ENCODE measurements at places on chromosomes 5 and 9.

DNA sequence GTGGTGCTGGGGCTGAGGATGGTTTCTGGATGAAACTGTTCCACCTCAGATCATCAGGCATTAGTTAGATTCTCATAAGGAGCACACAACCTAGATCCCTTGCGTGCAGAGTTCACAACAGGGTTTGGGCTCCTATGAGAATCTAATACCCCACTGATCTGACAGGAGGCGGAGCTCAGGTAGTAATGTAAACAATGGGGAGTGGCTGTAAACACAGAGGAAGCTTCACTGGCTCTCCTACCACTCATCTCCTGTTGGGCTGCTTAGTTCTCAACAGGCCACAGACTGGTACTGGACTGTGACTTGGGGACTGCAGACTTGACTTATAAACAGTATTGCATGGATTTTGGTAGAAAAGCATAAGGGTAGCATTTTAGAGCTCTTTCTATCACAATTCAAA, 870.7 kb upstream of the CDH10 start:
- no peaks in the 10 kb centered on the region for H3K36me3 ChIP-seq
- no peaks in the 10 kb centered on the region for H3K27me3 ChIP-seq
- H3K4me3 ChIP-seq: no peak overlapping the region
- H3K4me1 ChIP-seq: no peaks in the 10 kb centered on the region
- no peak for DNase-seq

DNA sequence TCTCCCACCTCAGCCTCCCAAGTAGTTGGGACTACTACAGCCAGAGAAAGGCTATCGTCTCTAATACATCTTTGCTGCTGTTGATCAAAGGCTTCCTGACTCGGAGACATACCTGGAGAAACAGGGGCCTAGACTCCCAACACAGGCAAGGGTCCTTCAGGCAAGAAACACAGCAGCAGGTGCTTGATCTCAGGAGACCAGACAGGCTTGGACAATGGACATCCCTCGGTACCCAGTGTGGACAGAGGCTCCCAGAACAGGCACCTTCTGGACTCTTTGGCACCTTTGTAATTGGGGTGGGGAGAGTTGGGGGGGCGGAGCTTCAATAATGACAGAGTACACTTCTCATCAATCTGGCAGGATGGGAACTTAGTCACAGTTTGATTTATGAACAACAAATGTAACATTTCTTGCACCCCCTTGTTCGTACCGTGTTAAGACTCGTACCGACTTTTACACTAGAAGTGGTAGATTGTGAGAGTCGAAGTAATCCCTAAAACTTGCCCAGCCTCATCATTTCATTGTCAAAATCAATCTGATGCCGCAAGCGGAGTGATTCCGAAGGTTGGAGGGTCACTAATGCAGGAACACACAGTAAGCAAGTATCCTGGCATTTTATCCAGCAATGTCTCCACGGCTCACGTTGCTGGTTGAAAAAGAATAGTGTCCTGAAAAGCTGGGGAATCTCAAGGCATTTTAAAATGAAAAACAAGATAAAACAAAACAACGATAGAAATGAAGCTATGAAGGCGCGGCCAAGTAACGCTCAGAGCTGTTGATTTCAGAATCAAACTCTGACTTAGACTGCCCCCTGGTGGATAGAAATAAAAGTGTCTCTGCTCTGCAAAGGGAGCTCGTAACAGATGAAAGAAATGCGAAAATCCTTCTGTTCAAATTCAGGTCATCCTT, 46.4 kb upstream of the STK32A start:
- no peak overlapping the region for H3K27ac ChIP-seq
- H3K27me3 ChIP-seq: no peaks in the 10 kb centered on the region
- no peak for DNase-seq
- H3K4me1 ChIP-seq: peaks cover 5% of the 10 kb centered on the region

DNA sequence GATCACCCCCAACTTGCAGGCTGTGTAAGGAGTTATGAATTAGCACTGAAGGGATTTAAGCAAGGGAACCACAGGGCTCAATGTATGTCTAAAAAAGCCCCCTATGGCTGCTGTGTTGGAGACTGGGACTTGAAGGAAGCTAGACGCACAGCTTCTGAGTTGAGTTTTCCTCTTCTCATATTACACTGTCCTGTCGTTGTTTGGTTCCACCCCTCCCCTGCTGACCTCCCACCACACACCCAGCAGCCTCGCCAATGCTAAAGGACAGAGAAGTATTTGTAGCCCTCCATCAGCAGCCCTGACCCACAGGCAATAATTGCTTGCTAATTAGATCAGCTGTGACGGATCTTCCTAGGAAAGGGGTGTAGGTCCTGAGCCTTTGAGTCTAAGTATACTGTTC, 15.1 kb upstream of the CARTPT start:
- H3K4me1 ChIP-seq: no peaks in the 10 kb centered on the region
- H3K27me3 ChIP-seq: no peaks in the 10 kb centered on the region
- H3K36me3 ChIP-seq: no peaks in the 10 kb centered on the region
- no peak overlapping the region for H3K4me3 ChIP-seq
- no peak overlapping the region for H3K27ac ChIP-seq
- DNase-seq: no peak

DNA sequence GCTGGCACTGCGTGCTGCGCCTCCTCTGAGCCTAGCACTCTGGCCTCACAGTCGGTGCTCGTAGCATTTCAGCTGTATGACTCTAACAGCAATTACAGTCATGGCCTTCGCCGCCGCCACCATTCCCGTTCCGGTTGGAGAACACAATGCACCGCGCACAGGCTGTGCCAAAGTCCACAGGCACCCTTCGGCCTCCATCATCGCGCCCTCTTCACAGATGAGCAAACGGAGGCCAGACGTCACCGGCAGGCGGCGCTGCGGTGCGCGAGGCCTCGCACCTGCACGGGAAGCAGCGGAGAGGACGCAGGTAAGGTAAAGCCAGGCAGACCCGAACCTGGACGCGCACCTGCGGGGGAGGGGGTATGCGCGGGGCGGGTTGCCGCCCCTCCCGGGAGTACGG, 128.9 kb downstream of the BARX1 start:
- H3K27ac ChIP-seq: no peak overlapping the region
- H3K4me3 ChIP-seq: no peak overlapping the region
- no peaks in the 10 kb centered on the region for H3K36me3 ChIP-seq
- peak; percentile 81 for DNase-seq
- H3K27me3 ChIP-seq: peaks cover 31% of the 10 kb centered on the region

GRCh38 chr5:134957920-134958608, 9.6 kb upstream of the CATSPER3 start:
- H3K4me3 ChIP-seq: no peak overlapping the region
- H3K27ac ChIP-seq: no peak overlapping the region
- peaks cover 51% of the 10 kb centered on the region for H3K36me3 ChIP-seq
- no peak for DNase-seq
- no peaks in the 10 kb centered on the region for H3K27me3 ChIP-seq

DNA sequence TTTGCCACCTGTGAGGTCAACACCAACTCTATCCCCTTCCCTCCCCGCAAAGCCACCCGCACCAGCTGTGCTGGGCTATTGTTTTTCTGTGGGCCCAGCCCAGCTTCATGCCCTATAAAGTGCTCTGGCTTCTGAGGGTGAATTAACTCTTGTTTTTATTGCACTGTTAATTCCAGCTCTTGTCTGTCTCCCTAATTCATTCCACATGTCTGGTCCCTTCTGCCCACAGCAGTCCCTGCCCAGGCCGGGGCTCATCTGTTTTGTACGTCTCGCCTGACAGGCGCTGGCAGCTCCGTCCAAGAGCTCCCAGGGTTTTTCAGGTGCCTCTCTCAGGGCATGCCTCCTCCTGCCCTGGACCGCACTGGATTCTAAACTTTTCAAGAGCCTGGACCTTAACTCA, 118.9 kb downstream of the PDZD2 start:
- DNase-seq: no peak
- no peak overlapping the region for H3K4me3 ChIP-seq
- no peaks in the 10 kb centered on the region for H3K36me3 ChIP-seq
- H3K27me3 ChIP-seq: no peaks in the 10 kb centered on the region

GRCh38 chr9:127970401-127971313, 10.1 kb downstream of the EEIG1 start:
- peak overlapping the region; percentile 85 for H3K27ac ChIP-seq
- no peaks in the 10 kb centered on the region for H3K36me3 ChIP-seq
- no peaks in the 10 kb centered on the region for H3K27me3 ChIP-seq
- peaks cover 92% of the 10 kb centered on the region for H3K4me1 ChIP-seq
- H3K4me3 ChIP-seq: no peak overlapping the region

DNA sequence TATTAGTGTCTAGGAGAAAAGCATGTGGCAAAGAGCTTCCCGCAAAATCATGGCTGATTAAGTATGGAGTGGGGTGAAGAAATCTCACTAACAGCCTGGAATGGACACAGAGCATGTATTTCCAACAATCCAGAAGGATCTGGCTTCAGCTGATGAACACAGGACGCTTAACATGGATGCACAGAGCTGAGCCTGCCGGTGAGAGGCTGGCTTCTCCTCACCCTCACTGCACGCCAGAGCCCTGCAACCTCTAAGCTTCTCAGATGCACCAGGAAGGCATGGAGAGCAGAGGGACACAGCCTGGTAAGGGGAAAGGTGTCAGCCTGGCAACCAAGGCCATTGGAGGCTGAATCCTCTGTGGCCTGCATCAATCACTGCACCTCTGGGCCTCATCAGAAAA, 298.5 kb downstream of the TRIM32 start:
- no peaks in the 10 kb centered on the region for H3K4me1 ChIP-seq
- H3K4me3 ChIP-seq: no peak overlapping the region
- H3K27ac ChIP-seq: no peak overlapping the region
- no peaks in the 10 kb centered on the region for H3K36me3 ChIP-seq
- H3K27me3 ChIP-seq: no peaks in the 10 kb centered on the region
- no peak for DNase-seq

DNA sequence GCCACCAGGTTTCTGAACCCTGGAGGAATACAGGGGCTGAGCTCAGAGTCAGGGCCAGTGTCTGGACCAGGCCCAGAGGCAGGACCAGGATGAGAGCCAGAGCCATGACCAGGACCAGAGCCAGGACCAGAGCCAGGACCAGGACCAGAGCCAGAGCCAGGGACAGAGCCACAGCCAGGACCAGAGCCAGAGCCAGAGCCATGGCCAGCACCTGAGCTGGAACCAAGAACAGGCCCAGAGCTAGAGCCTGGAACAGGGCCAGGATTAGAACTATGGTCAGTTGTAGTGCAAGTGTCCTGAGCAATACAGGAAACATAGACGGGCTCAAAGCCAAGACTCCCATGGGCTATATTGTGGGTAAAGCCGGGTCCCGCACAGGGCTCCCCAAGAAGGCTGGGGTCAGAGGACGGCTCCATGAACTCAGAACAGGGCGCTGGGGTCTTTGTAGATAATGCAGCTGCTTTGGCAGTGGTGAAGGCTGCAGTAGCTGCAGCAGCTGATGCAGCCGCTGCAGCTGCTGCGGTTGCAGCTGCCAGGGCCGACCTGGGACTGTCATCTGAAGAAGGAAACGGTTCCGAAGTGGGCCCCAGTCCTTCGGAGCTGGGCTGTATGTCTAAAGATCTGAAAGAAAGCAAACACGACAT, 559 bp downstream of the SPAG8 start:
- H3K36me3 ChIP-seq: peaks cover 16% of the 10 kb centered on the region
- DNase-seq: no peak
- peak overlapping the region; percentile 42 for H3K27ac ChIP-seq
- H3K4me3 ChIP-seq: peak overlapping the region; percentile 63

DNA sequence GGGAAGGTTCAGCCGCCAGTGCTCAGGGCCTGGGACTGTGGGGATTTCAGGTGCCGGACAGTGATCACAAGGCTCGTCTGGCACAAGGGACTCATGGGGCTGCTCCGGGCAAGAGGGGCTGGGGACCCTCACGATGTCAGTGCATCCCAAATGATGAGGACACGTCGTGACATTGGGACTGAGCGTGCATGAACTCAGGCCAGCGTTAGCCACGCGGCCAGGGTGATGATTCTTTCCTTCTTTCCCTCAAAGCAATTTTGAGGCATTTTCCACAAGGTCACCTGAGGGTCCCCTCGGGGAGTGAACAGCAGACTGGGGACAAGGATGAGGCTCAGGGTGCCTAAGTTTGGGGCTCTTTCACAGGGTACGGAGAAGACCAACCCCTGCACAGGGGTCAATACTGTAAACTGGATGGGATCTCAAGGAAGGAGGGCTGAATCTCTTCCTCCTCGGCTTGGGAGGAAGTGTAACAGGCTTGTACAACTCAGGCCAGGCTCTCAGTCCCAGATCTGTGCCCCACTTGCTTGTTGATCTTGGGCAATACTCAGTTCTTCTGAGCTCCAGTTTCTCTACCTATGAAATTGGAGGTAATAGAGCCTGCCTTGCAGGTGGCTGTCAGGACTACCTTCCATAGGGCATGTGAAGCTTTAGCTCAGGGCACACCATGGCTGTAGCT, 78.5 kb downstream of the PRRT1B start:
- H3K27me3 ChIP-seq: no peaks in the 10 kb centered on the region
- DNase-seq: peak; percentile 19
- H3K36me3 ChIP-seq: peaks cover 95% of the 10 kb centered on the region
- peaks cover 15% of the 10 kb centered on the region for H3K4me1 ChIP-seq
- no peak overlapping the region for H3K4me3 ChIP-seq
- peak overlapping the region; percentile 29 for H3K27ac ChIP-seq

DNA sequence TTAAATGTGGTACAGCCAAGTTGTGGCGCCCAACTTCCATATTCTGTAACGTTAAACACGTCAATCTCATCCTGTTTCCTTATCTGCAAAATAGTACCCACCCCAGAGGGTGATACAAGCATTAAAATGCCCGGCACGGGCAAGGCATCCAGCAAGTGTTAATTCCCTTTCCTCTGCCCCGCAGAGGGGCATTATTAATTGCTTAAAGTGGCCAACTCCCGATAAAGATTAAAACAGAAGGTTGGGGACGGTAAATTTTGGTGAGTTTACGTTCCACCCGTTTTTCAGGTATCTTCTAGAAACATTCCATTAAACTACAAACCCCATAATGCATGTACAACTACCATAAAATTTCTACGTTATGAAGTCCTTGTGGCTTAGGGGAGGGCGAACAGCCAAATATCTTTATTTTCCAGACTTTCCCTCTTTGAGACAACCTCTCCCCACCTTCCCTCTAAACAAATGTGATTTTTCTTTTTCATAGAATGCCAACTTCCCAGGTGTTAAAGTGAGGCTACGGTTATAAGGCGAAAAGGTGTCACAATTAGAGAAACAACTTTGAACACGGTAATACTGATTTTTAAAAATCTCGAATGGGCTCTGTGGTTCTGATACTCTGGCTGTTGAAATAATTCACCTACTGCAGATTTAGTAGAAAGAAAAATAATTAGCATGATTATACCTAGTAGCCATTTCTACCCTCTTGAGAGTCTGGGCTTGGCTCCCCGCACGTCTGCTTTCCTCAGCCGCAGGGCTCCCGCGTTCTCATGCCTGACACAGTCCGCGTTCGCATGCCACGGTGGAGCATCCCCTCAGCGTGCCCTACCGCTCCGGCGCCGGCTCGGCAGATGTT, 1.2 kb upstream of the GPBP1 start:
- peaks cover 41% of the 10 kb centered on the region for H3K4me1 ChIP-seq
- peak overlapping the region; percentile 99 for H3K27ac ChIP-seq
- no peak for DNase-seq
- H3K27me3 ChIP-seq: no peaks in the 10 kb centered on the region
- H3K36me3 ChIP-seq: peaks cover 5% of the 10 kb centered on the region
- H3K4me3 ChIP-seq: peak overlapping the region; percentile 73

DNA sequence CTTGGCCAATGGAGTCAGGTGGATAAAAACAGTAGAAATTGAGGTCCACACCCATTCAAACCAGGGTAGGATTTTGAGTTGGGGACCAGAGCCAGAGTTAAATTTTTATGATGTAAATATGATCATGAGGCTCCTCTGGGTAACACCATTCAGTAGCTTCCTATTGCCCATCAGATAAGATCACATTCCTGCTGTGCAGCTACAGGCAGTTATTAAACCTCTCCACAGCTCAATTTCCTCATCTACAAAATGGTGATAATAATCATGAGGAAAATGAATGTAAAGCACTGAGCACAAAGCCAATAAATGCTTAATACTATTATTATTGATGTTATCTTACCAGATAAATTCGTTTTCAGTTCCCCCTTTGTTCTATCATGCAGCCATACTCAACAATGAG, 432.0 kb downstream of the CAAP1 start:
- no peaks in the 10 kb centered on the region for H3K27me3 ChIP-seq
- DNase-seq: no peak
- no peak overlapping the region for H3K4me3 ChIP-seq
- no peaks in the 10 kb centered on the region for H3K36me3 ChIP-seq
- no peaks in the 10 kb centered on the region for H3K4me1 ChIP-seq
